Activated T-cell treated with anti-CD3 and anti-CD28 coated beads, Interleukin-2, amount 50 U/mL, for 72 hours (primary cell): ENCODE measurements at places on chromosomes 7 and 10. TPM values are rescaled to one million over a fixed set of nuclear protein-coding genes. Genes with fewer than 3 reads are reported as not detected.

COG5 gene
- 55.5 TPM for total RNA-seq

DNA sequence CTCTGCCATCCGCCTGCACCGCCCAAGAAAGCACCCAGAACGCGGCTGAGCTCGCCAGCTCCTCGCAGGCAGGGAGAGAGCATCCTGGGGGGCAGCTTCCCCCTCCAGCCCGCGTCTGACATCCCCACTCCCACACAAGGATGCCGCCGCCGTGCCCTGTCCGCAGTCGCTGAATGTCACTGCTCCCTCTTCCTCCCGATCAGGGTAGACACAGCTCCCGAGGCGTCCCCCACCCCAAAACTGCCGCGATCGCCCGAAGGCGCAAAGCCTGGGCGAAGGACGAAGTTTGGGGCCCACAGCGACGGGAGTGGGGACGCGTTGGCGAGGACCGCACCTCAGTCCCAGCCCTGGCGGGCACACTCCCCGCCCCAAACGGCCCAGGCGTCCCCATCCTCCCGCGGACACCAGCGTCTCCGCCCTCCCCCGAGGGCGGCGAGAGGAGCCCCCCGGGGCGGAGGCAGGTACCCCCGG, 1.5 kb upstream of the KAT6B start:
- no peak overlapping the region for H3K27ac ChIP-seq
- peaks cover 4% of the 10 kb centered on the region for H3K36me3 ChIP-seq
- peak; percentile 63 for DNase-seq
- no peaks in the 10 kb centered on the region for H3K27me3 ChIP-seq
- H3K4me1 ChIP-seq = peaks cover 54% of the 10 kb centered on the region

DNA sequence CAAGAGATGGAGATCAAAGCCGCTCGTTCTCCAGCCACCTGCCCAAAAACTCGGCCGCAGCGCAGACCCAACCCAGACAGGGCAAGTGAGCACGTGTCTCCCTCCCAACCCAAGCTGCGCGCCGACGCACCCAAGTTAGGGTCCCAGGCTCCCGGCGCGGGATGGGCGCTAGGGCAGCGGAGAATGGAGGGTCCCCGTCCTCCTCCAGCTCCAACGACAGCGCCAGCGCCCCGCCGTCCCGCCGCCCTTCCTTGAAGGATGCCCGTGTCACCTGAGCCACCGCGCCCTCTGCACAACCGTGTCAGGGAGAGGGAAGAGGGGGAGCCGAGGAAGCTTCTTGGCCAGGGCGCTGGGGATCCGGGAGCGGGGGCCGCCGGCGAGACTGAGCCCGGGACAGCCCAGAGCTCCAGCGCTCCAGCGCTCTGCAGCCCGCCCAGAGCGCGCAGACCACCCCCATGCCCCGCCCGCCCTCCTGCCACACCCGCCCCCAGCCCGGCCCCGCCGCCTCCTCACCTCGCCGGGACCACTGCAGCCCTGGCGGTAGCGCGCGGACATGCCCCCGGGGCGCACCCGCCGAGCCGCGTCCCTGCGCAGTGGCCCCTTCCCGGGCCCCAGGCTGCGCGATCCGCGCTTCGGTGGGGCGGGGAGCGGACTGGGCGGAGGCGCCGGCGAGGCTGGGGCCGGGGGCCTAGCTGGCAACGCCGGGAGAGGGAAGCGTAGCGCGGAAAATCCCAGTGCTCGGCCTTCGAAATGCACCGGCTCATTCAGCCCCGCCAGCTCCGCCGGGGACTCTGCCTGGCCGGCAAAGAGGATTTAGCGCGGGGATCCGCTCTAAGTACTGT, at the start of gene SLC16A12:
Gene SLC16A12 (minus strand): TSS at position 424 of the 842 bp plus-strand sequence. CDS start 73,016 bp downstream, outside the sequence.
- H3K4me1 ChIP-seq = peaks cover 17% of the 10 kb centered on the region
- peak within 1 kb of the TSS; percentile 74 for H3K4me3 ChIP-seq
- DNase-seq = no peak

DNA sequence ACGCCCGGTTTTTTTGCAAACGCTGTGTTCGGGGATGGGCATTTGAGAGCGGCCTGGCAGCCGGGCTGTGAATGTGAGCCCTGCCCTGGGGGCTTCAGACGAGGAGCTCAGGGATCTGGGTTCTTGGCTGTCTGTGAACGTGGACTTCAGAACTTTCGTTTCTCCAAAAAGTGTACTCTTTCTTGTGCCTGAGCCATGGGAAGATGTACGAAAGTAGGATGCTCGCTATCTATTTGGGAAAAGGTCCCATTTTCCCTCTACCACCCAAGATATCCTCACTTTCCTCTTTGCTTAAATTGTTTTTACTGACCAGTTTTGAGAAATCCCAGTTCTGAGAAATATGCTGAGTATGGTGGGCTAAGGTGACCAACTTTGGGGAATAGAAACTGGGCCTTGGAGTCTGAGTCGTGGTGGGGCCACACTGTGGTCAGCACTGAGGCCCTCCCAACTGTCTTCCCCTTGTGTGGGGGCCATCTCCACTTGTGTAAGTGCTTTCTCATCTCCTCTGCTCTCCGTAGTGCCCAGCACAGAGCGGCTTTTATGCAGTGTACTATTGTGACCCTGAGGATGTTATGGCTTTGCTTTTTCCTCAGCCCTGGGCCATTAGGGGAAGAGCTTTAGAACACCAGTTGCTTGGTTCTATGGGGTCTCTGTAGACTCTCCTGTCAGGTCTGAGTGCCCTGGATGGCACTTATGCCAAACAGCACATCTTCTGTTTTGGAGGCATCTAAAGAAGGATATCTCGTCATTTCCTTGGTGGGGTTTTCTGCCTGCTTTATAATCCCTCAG, 918 bp downstream of the DBNL start:
- DNase-seq = no peak
- H3K27ac ChIP-seq = peak overlapping the region; percentile 87
- H3K36me3 ChIP-seq = peaks cover 12% of the 10 kb centered on the region
- H3K4me1 ChIP-seq = peaks cover 63% of the 10 kb centered on the region
- H3K4me3 ChIP-seq = peak overlapping the region; percentile 82

DNA sequence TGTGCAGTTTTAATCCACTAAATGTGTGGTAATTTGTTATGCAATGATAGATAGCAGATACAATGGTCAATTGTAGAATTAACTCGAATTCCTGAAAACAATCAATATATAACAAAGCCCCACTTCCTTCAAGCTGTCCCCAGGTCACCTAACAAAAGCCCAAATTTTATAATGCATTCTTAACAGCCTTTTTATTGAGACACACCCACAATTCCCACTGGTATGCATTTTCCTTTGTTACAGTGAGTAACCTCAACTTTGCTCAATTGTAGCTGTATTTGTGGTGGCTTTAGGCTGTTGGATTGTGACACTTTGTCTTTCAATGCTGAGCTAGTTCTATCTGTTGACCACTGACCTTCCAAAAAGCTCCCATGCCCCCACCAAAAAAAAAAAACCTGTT, 279.8 kb upstream of the CACNA2D1 start:
- no peaks in the 10 kb centered on the region for H3K27me3 ChIP-seq
- no peak overlapping the region for H3K4me3 ChIP-seq
- H3K4me1 ChIP-seq = no peaks in the 10 kb centered on the region
- DNase-seq = no peak

KCNIP2 gene
- 2.2 TPM for total RNA-seq

DNA sequence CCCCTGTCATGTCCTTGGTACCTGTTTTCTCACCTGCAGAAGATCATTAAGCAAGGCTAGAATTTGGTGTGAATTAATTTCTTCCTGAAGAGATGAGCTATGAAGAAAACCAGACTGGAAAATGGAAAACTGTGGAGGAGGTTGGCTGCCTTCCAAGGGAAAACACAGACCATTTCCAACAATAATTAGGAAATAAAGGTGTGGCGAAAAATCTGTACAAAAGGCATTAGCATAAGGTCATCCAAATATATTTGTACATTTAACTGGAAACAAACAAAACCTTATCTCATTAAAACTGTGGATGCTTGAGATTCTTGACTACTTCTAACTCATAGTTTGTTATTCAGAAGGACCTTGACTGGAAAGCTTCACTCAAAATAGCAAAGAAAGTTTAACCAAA, 1.7 kb downstream of the STN1 start:
- no peaks in the 10 kb centered on the region for H3K27me3 ChIP-seq
- H3K36me3 ChIP-seq = peaks cover 6% of the 10 kb centered on the region
- peak overlapping the region; percentile 88 for H3K4me3 ChIP-seq
- H3K4me1 ChIP-seq = peaks cover 47% of the 10 kb centered on the region
- DNase-seq = no peak

- no peak for DNase-seq
- H3K27ac ChIP-seq = no peak overlapping the region
Measured at GRCh38 chr10:125479059-125479458, 203.9 kb downstream of the TEX36 start.

GRCh38 chr7:151711906-151712809, 164.8 kb downstream of the PRKAG2 start:
- no peaks in the 10 kb centered on the region for H3K27me3 ChIP-seq
- no peaks in the 10 kb centered on the region for H3K36me3 ChIP-seq
- H3K4me3 ChIP-seq = no peak overlapping the region
- no peak for DNase-seq
- H3K27ac ChIP-seq = no peak overlapping the region

GRCh38 chr7:98276241-98276761, 5.2 kb upstream of the BRI3 start:
- no peaks in the 10 kb centered on the region for H3K27me3 ChIP-seq
- no peak overlapping the region for H3K27ac ChIP-seq
- H3K4me1 ChIP-seq = no peaks in the 10 kb centered on the region
- DNase-seq = no peak

- H3K27me3 ChIP-seq = no peaks in the 10 kb centered on the region
- DNase-seq = peak; percentile 1
- peak overlapping the region; percentile 83 for H3K27ac ChIP-seq
- peaks cover 47% of the 10 kb centered on the region for H3K4me1 ChIP-seq
- H3K4me3 ChIP-seq = peak overlapping the region; percentile 99
- H3K36me3 ChIP-seq = peaks cover 6% of the 10 kb centered on the region
Measured at GRCh38 chr7:112452102-112452888, 2.0 kb downstream of the IFRD1 start.

- H3K4me3 ChIP-seq = no peak overlapping the region
- H3K36me3 ChIP-seq = no peaks in the 10 kb centered on the region
- no peak overlapping the region for H3K27ac ChIP-seq
Measured at GRCh38 chr10:86330778-86331763, 35.5 kb downstream of the GRID1 start.
